ENCODE measurements at places on chromosomes 12 and 14.

DNA sequence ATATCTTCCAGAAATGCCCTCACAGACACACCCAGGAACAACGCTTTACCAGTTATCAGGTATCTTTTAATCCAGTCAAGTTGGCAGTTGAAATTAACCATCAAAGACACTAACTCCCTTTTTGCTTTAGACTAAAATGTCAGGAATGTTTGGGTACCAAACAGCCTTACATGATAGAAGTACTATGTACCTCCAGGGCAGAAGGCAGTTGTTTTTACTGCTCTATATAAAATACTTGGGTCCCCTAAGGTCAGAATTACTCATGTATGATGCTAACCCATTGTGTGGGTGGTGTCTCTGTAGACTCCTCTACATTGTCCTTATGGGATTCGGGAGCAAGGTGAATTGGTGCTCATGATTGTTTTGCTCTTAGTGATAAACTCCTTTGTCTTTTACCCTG, 492.5 kb upstream of the FLRT2 start:
- peak; percentile 52 for DNase-seq

GRCh38 chr12:4589941-4590340, 27.9 kb downstream of the DYRK4 start:
- DNase-seq: no peak

GRCh38 chr14:93005135-93005813, 82.3 kb downstream of the CHGA start:
- DNase-seq: no peak

GRCh38 chr12:119735079-119735478, 67.1 kb downstream of the PRKAB1 start:
- no peak for DNase-seq

DNA sequence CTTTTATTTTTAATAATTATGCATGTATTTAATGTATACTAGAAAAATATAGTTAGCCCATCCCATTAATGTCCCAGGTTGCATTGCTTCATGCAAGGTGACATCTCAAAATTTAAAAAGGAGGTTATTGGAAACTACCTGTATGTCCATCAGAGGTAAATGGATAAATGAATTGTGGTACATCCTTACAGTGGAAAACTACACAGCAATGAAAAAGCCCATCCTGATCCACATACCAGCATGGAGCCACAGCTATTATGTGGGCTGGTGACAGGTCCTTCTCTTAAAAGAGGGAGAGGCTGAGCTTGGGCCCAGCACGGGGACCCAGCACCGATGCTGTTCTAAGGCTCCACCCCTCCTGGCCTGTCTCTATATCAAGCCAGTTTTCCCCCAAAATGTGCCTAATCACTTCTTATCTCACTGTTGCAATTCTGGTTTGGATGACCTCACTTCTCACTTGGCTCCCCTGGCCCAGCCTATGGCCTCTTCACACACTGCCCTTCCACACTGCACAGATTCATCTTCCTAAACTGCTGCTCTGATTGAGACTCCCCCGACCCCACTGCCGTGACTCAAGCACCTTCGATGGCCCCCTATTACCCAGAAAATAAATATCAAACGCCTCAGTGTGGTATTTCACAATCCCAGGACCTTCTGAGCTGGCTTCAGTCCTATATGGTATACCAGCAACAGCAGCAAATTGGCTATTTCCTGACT, 97.1 kb upstream of the NCOR2 start:
- peak; percentile 53 for DNase-seq

DNA sequence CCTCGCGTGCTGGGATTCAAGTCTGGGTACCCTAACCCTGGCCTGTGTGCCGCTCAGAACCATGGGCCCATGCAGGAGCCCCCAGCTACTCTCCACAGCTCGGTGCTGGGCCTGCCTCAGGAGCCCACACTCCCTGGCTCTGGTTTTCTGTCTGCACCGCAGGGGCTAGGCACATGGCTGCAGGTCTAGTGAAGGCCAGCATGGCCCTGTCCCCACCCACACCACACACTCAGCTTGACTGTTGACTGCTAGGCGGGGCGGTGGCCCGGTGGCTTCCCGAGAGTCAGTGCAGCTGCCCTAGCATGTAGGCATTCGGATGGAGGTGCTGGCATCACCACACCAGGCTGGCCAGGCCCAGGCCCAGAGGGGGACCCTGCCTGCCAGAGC, 7.9 kb downstream of the INF2 start:
- DNase-seq: no peak

GRCh38 chr14:104739546-104740516, 13.1 kb upstream of the SIVA1 start:
- no peak for DNase-seq

DNA sequence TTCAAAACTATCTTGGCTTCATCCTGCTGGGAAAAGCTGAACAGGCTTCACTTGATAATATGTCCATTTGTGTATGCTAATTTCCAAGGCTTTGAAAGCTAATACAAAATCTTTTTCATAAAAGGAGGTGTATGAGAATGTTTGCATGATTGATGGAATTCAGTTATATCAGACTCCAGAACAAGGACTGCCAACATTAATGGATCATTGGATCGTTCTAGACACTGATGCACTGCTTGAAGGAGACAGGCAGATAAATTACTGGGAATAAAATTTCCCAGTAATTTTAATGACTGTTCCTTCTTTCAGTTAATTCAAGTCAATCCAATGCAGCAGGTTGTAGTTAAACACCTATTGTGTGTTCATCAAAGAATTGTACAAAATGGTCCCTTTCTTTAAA, 466 bp downstream of the GPRC5D start:
- no peak for DNase-seq

- no peak for DNase-seq
Measured at GRCh38 chr14:34592623-34593022, 37.3 kb downstream of the SNX6 start.

DNA sequence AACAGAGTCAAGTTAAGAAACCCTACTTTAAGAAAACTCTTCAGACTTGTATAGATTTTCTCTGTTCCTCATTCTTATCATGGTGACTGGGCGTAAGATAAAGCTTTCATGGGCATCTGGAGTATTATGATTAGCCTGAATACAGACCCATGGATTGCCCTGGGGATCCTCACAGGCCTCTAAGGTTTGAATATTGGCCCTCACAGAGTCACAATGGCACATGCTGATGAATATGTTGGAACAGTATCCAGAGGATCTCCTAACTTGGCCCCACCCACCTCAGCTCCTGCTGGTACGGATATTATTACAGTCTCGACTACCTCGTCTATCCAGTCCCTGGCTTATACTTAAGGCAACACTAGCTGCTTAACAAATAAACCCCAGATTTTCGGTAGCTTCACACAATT, 8.1 kb downstream of the OSBPL8 start:
- DNase-seq: no peak

DNA sequence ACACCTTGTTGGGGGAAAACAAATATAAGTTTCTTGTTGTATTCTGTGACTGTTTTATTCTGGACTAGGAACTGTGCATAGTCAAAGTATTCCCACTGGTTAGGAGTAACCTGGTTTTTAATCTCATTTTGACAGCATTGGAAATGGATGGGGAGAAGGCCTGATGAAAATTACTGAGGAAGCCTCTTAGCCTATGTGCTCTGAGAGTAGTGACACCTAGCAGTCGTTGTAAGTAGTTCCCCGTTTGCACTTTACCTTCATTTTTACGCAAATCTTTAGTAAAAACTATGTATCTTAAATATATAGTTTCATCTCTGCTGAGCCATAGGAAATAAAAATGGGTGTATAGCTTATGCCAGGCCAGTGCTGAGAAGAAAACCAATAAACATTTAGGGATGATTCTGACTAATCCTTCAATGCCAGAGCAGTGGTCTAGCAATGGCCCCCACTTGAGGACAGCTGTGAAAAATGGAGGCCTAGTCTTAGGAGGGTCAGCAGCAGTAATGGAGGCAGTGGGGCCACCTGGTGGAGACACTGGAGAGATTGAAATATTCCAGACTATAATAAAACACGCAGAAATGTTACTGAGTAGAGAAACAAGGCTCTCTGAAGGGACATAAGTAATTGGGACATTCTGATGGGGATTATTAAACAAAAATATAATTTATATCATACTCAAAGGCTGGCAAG, 133.2 kb upstream of the NOVA1 start:
- no peak for DNase-seq

DNA sequence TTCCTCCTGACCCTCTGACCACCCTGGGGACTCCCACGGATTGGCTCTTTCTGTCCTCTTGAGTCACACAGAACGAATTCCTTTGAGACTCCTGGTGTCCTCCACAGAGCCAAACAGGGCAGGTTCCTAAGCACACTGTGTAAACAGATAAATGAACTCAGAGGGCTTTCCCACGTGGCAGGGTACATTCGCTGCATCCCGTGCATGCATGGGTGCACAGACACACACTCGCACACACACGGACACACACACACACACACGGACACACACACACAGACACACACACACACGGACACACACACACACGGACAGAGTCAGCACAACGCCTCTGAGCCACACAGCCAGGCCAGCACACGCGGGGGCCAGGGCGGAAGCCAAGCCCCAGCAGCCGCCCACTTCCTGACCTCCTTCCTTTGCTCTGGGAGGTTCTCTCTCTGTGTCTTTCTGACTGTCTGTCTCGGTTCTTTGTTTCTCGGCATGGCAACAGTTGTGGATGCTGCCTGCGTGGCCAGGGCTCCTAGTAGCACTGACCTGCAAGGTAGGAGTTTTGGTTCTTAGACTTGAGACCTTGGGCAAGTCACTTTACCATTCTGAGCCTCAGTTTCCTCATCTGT, 706 bp downstream of the CRACR2A start:
- DNase-seq: no peak

GRCh38 chr12:112557951-112558630, 139.3 kb downstream of the PTPN11 start:
- no peak for DNase-seq

- no peak for DNase-seq
Measured at GRCh38 chr14:65828396-65828795, 415.9 kb downstream of the FUT8 start.

GRCh38 chr14:58832095-58832521, 194.3 kb downstream of the DACT1 start:
- DNase-seq: no peak

DNA sequence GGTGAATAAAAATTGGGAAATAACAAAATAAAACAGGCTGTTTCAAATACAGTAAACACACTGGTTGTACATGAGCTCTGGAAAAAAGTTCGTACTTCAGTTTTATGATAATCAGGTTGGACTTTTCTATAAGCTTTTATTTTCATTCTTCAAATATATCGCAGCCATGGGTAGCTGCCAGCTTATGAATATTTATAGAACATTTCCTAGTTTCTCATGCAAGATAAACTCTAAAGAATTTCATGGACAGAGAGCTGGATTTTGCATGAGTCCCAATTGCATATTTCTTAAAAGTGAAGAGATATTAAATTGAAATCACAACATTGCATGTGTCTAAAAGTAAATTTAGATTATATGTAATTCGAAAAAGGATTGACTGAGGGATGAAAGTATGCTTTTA, 827.6 kb downstream of the SLC6A15 start:
- DNase-seq: no peak

DNA sequence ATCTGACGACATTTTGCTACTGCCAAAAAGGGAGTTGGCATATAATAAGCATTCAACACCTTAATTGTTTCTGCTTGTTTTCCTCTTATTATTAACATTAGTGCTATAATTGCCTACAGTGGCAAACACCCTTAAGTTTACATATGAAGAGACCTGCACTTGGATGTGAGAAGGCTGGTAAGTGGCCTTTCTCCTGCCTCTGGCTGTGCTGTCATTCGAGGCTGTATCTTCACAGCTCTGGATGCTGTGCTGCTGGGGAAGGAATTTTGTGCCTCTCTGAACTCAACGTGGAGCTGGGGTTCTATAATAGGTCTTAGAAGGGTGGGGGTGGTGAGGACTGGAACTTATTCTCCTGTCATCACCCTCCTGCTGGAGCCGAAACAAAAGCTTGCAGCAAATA, 385.9 kb downstream of the EMP1 start:
- no peak for DNase-seq

DNA sequence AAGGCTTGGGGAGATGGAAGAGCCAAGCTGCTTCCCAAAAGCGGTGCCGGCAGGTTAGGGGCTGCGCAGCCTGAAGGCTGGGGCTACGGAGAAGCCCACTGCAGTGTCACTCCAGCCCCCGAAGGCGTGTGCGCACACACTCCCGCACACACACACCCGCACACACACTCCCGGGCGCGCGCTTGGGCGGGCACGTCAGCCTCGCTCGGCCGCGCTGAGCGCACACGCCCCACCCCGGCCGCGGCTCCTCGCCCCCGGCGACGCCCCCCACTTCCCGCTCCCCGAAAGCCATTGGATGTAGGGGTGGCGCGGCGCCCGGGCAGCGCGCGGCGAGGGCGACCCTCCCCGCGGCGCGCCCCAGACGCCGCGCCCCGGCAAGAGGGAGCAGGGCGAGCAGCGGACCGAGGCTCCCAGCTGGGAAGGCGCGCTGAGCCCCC, at the start of gene KCNK10:
TSS of gene KCNK10 (minus strand) at position 184 of the 437 bp plus-strand sequence. CDS start 471 bp downstream, outside the sequence.
- DNase-seq: no peak

GRCh38 chr14:103576371-103577024, 13.7 kb downstream of the COA8 start:
- DNase-seq: peak; percentile 90

GRCh38 chr14:62694075-62694474, 351.2 kb downstream of the KCNH5 start:
- DNase-seq: peak; percentile 95

- no peak for DNase-seq
Measured at GRCh38 chr12:70640901-70641300, 3.7 kb upstream of the PTPRB start.

GRCh38 chr12:123335490-123335889, 29.2 kb downstream of the SBNO1 start:
- DNase-seq: no peak

- no peak for DNase-seq
Measured at GRCh38 chr12:67925077-67925476, 64.2 kb upstream of the IFNG-AS1 start.

DNA sequence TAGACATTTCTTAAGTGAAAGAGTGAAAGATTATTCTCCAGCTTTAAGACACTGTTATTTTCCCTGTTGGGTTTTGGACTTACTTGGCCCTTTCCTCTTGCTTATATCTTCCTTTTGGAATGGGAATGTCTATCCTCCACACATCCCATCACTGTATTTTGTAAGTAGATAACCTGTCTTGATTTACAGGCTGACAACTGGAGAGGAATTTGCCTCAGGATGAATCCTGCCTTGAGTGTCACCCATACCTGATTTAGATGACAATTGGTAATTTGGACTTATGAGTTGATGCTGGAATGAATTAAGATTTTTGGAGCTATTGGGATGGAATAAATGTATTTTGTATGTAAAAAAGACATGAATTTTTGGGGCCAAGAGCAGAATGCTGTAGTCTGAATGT, 74.2 kb upstream of the KICS2 start:
- no peak for DNase-seq
